ENCODE measurements at places on chromosomes 13 and 19.
A peak's percentile ranks its signal among the peaks of the same experiment; 100 is the strongest.

GRCh38 chr13:27338816-27339215 lies 68.2 kb downstream of the RASL11A start:
- H3K27ac ChIP-seq = no peak overlapping the region
- DNase-seq = peak; percentile 37
- H3K27me3 ChIP-seq = no peaks in the 10 kb centered on the region
- no peak overlapping the region for H3K4me3 ChIP-seq
- H3K36me3 ChIP-seq = no peaks in the 10 kb centered on the region

- peaks cover 16% of the 10 kb centered on the region for H3K27me3 ChIP-seq
- DNase-seq = no peak
- no peaks in the 10 kb centered on the region for H3K4me1 ChIP-seq
- no peak overlapping the region for H3K27ac ChIP-seq
- H3K36me3 ChIP-seq = no peaks in the 10 kb centered on the region
- H3K4me3 ChIP-seq = no peak overlapping the region
Observed at GRCh38 chr13:23399347-23399746, 34.2 kb downstream of the SACS start.

GRCh38 chr13:45932676-45933075 lies 81.1 kb upstream of the SIAH3 start:
- no peak overlapping the region for H3K27ac ChIP-seq
- peaks cover 4% of the 10 kb centered on the region for H3K27me3 ChIP-seq
- no peaks in the 10 kb centered on the region for H3K4me1 ChIP-seq
- no peak overlapping the region for H3K4me3 ChIP-seq
- no peaks in the 10 kb centered on the region for H3K36me3 ChIP-seq

DNA sequence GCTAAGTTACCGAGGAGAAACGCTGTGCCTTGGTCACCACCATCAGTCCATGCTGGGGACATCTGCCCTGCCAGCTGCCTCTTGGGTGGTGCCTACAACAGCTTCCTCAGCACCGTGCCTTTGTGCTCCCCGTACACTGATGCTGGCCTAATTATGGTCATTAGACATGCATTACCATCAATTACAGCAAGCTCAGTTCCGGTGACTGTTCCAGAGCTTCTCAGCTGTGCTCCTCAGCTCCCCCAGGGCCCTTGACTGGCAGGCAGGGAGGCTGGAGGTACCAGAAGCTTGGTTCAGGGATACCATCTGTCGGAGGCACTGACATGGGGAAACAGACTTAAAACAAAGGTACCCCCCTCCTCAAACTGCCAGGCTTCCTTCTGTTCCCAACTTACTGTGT lies 40.2 kb downstream of the CILP2 start:
- no peaks in the 10 kb centered on the region for H3K27me3 ChIP-seq
- peaks cover 3% of the 10 kb centered on the region for H3K4me1 ChIP-seq

DNA sequence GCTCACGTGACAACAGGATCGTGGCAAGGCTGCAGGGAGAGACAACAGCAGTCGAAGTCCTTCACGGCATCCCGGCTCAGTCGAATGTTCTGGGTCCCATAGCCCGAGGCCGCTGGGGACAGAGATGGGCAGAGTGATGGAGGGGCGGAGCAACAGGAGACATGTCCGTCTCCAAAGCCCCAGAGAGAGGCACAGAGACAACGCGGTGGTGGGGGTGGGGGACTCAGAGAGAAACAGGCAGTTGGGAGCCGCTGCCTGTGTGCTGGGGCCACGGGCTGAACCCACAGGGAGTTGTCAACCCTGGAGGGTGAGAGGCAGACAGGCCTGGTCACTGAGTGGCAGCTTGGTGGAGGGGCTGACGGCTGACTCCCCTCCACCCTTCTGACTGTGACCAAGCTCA lies 20.4 kb downstream of the NOSIP start:
- no peaks in the 10 kb centered on the region for H3K27me3 ChIP-seq
- H3K36me3 ChIP-seq = peaks cover 61% of the 10 kb centered on the region
- peaks cover 80% of the 10 kb centered on the region for H3K4me1 ChIP-seq

DNA sequence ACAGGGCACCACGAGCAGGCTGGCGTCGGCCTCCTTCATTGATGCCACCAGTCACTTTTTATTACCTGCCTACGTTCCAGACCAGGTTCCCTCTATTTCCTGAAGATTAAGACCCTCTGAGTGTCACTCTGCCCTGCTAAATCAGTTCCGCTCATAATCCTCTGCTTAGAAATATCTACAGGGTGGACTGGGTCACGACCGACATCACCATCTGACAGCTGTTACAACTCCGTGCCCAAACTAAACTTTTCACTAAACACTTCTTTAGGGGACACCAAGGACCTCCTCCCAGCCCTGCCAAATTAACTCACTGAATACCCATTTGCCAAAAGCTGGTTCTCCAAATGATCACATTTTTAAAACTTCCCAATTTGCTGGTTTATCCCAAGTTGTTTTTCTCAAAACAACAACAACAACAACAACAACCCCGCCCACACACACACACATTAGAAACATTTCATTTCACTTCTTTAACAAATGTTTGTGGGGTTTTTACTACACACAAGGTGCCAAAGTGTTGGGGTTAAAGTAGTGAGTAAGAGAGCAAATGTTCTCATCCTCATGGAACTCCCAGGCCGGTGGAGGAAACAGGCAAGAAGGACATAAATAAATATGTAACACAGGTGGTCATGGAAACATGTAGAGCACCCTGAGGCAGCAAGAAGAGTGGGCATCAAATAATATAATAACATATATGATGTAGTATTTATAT lies 72.0 kb upstream of the PEG3 start:
- H3K36me3 ChIP-seq = no peaks in the 10 kb centered on the region
- H3K4me1 ChIP-seq = no peaks in the 10 kb centered on the region
